ENCODE measurements at places on chromosomes 2 and 18. TPM values are rescaled to one million over a fixed set of nuclear protein-coding genes. Genes with fewer than 3 reads are reported as not detected.

Gene CFAP65
- total RNA-seq, result not detected

Gene CD207
- not detected for total RNA-seq

Gene HOXD12
- total RNA-seq, result not detected

- no peak for DNase-seq
- peak overlapping the region; percentile 52 for H3K4me3 ChIP-seq
- H3K27me3 ChIP-seq, result peaks cover 39% of the 10 kb centered on the region
- H3K4me1 ChIP-seq, result peaks cover 30% of the 10 kb centered on the region
- H3K27ac ChIP-seq, result no peak overlapping the region
Observed at GRCh38 chr2:23387221-23387550, 2.2 kb downstream of the KLHL29 start.

GRCh38 chr2:120367649-120368048, 21.7 kb downstream of the INHBB start:
- DNase-seq, result peak; percentile 60
- H3K4me1 ChIP-seq, result peaks cover 18% of the 10 kb centered on the region
- H3K27ac ChIP-seq, result peak overlapping the region; percentile 41
- H3K27me3 ChIP-seq, result 0 out of 2 replicates have a peak, but pooled peaks cover 3% of the 10 kb centered on the region
- H3K4me3 ChIP-seq, result no peak overlapping the region
- no peaks in the 10 kb centered on the region for H3K36me3 ChIP-seq

GRCh38 chr2:29811378-29811777, 110.0 kb downstream of the ALK start:
- DNase-seq, result no peak
- H3K4me1 ChIP-seq, result no peaks in the 10 kb centered on the region
- no peaks in the 10 kb centered on the region for H3K36me3 ChIP-seq

DNA sequence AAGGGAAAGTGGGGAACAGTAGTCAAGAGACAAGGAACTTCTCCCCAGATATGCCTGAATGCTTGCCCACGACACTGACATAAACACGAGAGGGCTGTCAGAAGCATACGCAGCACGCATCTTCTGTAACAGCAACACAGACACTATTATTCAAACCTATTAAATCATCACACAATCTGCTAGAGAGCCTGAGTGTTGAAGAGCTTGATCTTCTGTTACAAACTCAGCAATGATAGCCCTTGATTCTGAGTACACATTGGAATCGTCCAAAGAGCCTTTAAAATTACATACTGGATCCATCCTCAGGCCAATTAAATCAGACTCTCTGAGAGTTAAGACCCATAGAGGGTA, 111.6 kb downstream of the ZNF521 start:
- no peaks in the 10 kb centered on the region for H3K36me3 ChIP-seq
- DNase-seq, result no peak
- no peak overlapping the region for H3K4me3 ChIP-seq
- H3K27ac ChIP-seq, result no peak overlapping the region
- H3K27me3 ChIP-seq, result no peaks in the 10 kb centered on the region
- H3K4me1 ChIP-seq, result no peaks in the 10 kb centered on the region

- H3K4me3 ChIP-seq, result peak overlapping the region; percentile 76
- H3K36me3 ChIP-seq, result peaks cover 23% of the 10 kb centered on the region
- peaks cover 6% of the 10 kb centered on the region for H3K4me1 ChIP-seq
Observed at GRCh38 chr2:99336804-99337112, 431 bp upstream of the EIF5B start.

- peak; percentile 58 for DNase-seq
- H3K36me3 ChIP-seq, result no peaks in the 10 kb centered on the region
- no peaks in the 10 kb centered on the region for H3K27me3 ChIP-seq
Observed at GRCh38 chr2:101679037-101679726, 18.3 kb upstream of the MAP4K4 start.

- no peak overlapping the region for H3K4me3 ChIP-seq
- peaks cover 10% of the 10 kb centered on the region for H3K4me1 ChIP-seq
- no peak overlapping the region for H3K27ac ChIP-seq
- DNase-seq, result no peak
Observed at GRCh38 chr2:44280869-44281268, 5.6 kb downstream of the SLC3A1 start.
